ENCODE measurements at places on chromosomes 11 and 22.

GRCh38 chr11:101567071-101567470 lies 16.7 kb downstream of the TRPC6 start:
- DNase-seq = no peak

- DNase-seq = no peak
These were observed at the start of gene TENM4 for GRCh38 chr11:79440571-79441460. Gene TENM4, minus strand, starts transcription at chr11:79441030. Its CDS starts 371,086 bp downstream, at chr11:79069944.

GRCh38 chr22:43142880-43143562 lies at the start of gene MCAT:
Gene MCAT, minus strand, starts transcription at chr22:43143398. Its CDS starts 50 bp downstream, at chr22:43143348.
- DNase-seq = no peak

DNA sequence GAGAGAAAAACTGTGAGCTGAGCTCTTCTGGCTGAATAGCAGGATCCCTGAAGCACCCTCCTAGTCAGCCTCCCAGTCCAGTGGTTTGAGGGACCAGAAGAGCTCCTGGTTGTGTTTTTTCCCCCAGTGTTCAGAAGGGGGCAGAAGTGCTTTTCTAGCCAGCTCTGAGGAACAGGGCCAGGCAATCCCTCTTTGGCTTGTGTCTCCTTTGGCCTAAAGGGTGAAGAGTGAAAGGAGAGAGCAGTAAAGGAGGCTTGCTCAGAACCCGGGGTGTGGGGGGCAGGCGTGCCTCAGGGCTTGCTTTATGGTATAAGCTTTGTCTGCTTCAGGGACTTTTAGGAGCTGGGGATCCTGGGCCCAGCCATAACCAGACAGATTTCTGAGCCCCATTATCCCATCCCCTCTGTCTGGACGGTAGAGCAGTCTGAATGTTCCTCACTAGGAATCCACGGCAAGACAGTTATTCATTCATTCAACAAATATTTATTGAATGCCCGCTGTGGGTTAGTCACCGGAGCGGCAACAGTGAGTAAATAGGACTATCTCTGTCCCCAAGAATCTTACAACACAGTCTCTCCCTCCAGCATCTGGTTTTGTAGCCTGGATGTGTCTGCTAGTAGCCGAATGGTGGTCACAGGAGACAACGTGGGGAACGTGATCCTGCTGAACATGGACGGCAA lies 14.5 kb downstream of the ACP2 start:
- DNase-seq = no peak

- DNase-seq = no peak
These were observed 65.7 kb upstream of the LMO1 start for GRCh38 chr11:8329336-8329735.

GRCh38 chr11:34570584-34570983 lies 50.3 kb upstream of the EHF start:
- DNase-seq = no peak

GRCh38 chr22:20000246-20001081 lies 16.2 kb downstream of the ARVCF start:
- DNase-seq = no peak

DNA sequence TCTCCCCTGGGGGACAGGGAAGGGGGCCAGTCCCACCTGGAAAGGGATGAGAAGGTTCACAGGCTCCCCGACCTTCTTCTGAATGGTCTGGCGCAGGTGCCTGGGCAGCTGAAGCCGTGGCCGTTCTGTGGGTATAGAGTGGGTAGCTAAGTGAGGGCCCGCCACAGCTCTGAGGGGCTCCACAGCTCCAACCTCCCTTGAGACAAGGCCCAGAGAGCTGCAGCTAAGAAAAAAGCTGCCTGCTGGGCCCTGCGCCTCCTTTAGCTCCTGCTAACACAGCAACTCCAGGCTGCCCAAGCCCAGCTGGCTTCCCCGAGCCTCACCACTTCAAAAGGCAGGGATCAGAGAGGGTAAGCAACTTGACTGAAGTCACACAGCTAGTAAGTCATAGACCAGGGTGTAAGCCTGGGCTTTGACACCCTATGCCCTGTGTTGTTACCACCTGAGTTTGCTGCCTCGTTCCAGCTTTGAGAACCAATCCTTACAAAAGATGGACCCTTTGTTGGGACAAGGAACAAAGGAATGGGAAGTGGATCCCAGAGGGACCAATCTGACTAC lies 18.5 kb downstream of the MYBPC3 start:
- DNase-seq = no peak

GRCh38 chr11:91299980-91300379 lies 924.6 kb upstream of the FAT3 start:
- no peak for DNase-seq

GRCh38 chr11:45646275-45646927 lies 19.0 kb downstream of the CHST1 start:
- no peak for DNase-seq

DNA sequence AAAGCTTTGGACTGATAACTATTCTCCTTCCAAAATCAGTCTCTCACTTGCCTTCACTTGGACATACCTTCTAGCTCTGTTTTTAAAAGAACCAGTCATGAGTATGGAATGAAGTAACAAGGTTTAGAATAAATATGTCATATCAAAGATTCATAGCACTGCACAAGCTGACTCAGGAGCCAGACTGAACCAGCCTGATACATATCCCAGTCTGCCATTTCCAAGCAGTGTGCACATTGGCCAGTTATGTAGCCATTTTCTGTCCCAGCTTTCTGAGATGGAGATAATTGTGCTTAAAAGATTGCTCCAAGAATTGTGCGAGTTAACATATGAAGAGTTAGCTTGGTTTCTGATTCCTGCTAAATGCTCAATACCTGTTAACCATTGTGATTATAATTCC lies 311.3 kb downstream of the C11orf87 start:
- DNase-seq = no peak

GRCh38 chr11:128022007-128022368 lies 565.4 kb downstream of the ETS1 start:
- no peak for DNase-seq

GRCh38 chr11:18384157-18384641 lies 10.2 kb upstream of the LDHA start:
- no peak for DNase-seq

DNA sequence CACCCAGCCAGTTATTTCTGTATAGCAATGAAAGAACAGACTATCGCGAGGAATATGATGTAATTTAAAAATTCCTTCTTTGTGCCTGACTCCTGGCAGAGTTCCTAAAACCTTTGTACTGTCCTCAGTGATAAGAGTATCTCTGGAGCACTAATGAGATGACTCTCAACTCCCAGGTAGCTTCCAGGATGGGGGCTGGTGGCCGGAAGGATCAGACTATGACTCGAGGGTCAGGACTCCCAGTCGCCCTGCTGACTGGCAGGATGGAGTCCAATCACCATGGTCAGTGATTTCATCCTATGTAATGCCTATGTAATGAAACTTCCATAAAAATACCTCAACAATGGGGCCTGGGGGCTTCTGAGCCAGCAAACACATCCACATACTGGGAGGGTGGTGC lies 135.1 kb downstream of the SHANK2 start:
- DNase-seq = no peak

DNA sequence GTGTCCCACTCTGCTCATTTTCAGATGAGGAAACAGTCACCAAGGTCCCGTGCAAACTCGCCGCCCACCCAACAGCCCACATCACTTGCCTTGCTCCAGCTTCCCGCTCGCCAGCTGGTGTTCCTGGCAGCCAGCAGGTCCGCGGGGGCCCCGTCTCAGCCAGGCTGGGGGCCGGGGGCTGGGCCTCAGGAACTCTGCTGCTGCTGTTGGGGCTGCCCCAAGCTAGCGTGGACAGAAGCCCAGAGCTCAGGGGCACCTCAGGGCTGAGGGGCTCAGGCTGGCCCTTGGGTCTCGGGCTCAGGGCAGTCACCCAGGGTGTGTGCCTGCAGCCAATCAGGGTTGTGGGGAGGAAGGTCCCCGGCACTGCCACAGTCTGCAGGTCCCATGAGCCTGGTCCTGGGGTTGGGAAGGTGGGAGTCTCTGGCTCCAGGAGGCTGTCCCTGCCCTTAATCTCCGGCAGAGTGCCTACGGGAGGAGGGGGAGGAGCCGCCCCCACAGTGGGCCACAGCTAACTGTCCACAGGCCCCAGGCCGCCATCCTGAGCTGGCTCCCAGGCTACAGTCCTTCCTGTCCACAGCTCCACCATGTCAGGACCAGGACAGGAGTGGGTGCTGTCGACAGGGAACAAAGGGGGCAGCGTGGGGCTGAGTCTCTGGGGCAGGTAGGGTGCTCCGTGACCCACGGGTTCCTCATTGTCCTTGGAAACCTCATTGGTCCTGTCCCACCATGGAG lies 65.2 kb downstream of the ARFGAP3 start:
- DNase-seq = no peak

DNA sequence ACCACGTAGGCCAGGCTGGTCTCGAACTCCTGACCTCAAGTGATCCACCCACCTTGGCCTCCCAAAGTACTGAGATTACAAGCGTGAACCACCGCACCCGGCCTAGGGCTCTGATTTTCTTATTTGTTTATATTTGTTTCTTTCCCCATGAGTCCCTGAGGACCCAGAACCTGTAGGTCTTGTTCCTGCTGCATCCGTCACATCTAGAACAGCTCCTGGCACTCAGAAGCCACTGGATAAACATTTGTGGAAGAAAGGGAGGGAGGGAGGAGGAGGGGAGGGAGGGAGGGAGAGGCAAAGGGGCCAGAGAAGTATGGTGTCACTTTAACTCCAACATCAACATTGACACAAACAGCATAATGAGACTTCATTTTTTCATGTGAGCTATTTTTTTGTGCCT lies 67.7 kb downstream of the CELSR1 start:
- no peak for DNase-seq
